ENCODE measurements at places on chromosomes 2 and 18. TPM values are rescaled to one million over a fixed set of nuclear protein-coding genes. Genes with fewer than 3 reads are reported as not detected.

Gene DYSF
- total RNA-seq: 0.12 TPM

Gene WNT10A
- total RNA-seq: 0.10 TPM

GRCh38 chr2:64260093-64260803, 116.0 kb upstream of the PELI1 start:
- no peaks in the 10 kb centered on the region for H3K27me3 ChIP-seq
- H3K4me1 ChIP-seq: peaks cover 9% of the 10 kb centered on the region
- peaks cover 2% of the 10 kb centered on the region for H3K36me3 ChIP-seq
- no peak for DNase-seq
- H3K4me3 ChIP-seq: peak overlapping the region; percentile 30

DNA sequence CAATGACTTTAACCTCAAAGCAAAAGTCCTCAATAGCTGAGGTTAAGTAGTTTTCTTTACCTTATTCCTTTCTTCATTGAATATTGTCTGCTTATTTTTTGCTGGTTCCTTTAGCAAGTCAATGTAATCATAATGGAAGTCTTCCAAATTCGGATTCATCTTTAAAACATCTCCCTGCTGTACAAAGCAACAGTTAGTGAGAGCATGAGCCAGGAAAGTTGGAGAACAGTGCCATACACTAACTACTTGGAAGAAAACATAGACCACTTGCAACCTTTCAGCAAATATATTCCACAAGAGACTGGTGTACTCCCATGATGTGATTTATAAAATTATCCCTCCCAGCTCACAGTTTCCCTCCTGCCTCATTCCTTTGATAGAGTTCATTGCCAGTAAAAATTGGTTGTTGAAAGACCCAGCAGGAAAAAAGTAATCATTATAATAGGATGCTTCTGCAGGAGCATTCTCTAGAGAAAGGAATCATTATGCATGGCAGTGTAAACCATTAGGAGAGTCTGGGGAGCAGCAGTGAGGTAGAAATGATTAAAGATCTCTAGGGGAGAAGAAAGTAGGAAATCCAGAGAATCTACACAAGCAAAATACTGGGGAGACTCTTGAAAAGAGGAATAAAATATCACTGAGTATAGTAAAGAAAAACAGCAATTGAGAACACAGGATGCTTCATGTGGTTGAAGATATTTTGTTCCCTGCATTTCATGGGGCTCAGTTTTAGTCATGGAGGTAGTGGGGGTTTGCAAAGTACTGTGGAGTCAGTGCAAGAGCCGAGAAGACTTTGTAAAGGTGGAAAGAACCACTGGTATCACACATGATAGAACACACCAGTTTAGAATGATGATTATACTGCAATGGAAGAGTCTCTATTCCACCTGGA, 38.6 kb upstream of the TTN start:
- no peak overlapping the region for H3K27ac ChIP-seq
- H3K27me3 ChIP-seq: no peaks in the 10 kb centered on the region
- no peak overlapping the region for H3K4me3 ChIP-seq
- H3K36me3 ChIP-seq: peaks cover 10% of the 10 kb centered on the region

DNA sequence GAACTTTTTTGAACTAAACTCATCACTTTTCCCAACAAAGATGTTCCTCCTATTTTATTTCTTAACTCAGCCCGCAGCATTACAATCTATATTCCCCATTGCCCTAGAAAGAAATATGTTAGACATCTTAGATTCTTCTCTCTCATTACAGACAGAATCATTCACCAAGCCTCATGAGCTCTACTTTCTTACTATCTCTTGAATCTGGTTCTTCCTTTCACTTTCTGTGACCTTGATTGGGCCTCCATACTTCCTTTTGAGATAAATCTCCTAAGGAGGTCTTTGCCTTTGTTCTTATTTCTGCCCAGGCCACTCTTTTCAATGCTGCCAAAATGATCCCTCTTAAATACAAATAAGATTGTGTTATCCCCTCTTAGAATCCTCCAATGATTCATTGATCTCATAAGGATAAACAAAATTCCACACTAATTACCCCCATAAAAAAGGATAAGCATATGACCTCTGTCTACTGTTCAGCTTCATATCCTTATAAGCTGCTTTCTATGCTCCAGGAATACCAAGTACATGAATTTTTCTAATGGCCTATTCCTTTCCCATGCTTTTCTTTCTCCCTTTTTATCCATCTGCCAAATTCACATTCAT, 400.0 kb downstream of the ARHGAP15 start:
- H3K4me1 ChIP-seq: peaks cover 38% of the 10 kb centered on the region
- peaks cover 62% of the 10 kb centered on the region for H3K36me3 ChIP-seq
- H3K27ac ChIP-seq: no peak overlapping the region
- DNase-seq: no peak
- no peaks in the 10 kb centered on the region for H3K27me3 ChIP-seq
- H3K4me3 ChIP-seq: no peak overlapping the region

- no peaks in the 10 kb centered on the region for H3K27me3 ChIP-seq
- no peaks in the 10 kb centered on the region for H3K36me3 ChIP-seq
- no peak for DNase-seq
- H3K4me1 ChIP-seq: no peaks in the 10 kb centered on the region
These were observed 134.8 kb downstream of the SH3BP4 start for GRCh38 chr2:235086481-235087184.

DNA sequence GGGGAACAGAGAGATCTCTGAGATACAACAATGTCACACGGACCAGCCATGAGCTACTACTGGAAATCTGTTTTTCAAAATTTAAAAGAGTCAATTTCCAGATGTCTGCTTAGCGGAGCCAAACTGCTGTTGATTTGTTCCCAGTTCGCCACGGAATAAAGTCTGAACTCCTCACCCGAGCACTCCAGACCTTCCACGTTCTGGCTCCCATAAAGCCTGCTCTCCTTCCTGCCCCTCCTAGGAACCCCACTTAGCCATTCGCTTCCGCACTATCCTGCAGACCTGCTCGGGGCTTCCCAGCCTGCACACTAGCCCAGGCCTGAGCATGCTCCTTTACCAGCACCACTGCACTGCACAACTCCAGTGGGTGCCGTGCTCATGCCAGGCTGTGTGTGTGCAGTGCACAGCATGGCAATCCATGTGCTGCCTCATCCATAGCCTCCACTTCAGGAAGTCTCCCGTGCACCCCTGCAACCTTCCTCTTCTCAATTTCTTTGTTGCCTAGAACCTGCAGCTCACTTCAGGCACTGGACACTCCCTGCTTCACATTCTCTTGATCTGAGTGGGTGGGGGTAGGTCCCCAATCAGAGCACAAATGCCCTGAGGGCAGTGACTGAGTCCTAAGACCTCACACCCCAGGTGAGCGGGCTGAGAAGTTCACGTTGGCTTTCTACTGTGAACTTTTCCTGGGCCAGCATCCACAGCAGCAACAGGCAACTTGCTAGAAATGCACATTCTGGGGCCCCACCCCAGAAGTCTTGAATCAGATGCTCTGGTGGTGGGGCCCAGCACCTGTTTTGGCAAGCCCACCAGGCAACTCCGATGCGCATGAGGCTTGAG, 53.7 kb downstream of the ZBTB7C start:
- DNase-seq: no peak
- H3K27me3 ChIP-seq: peaks cover 2% of the 10 kb centered on the region
- H3K4me1 ChIP-seq: no peaks in the 10 kb centered on the region
- H3K4me3 ChIP-seq: no peak overlapping the region
- no peak overlapping the region for H3K27ac ChIP-seq
- no peaks in the 10 kb centered on the region for H3K36me3 ChIP-seq

DNA sequence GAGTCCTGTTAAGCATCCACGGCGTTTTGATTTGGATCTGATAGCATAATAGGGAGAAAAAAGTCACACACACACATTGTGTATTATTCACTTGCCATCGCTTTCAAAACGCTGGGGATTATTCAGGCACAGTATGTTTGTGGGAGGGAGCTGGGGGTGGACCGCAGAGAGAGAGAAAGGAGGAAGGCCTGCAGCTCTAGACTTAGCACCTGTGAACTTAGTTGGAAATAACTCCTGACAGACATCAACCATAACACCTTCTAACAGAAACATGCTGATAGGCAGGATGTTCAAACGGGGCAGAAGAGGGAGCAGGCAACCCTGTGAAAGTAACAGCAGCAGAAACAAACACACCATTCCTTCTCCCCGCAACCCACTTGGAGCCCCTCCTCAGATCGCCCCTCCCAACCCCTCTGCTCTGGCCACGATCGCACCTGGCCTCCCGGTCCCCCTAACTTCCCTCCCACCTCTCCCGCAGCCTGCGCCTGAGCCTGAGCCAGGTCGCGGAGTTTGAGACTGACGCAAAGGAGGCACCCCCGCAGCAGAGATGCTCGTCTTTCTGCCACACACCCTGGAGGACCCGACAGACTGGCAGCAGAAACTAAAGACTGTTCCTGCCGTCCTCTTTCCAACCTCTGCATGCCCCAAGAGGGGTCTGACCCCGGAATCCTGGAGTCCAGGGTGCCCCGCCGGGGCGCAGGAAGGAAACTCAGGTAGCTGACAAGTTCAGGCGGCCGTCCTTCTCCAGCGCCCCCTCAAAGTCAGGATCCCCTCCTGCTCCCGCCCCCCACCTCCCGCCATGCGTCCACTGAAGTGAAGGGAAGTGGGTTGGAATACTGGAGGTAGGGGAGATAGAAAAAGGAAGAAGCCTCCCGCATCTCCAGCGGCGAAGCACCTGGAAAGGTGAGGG, 738 bp downstream of the CHST9 start:
- no peak overlapping the region for H3K27ac ChIP-seq
- H3K4me3 ChIP-seq: no peak overlapping the region
- no peak for DNase-seq
- H3K36me3 ChIP-seq: no peaks in the 10 kb centered on the region
